H4 (cell line): ENCODE measurements at places on chromosomes 1 and 21. TPM values are rescaled to one million over a fixed set of nuclear protein-coding genes. Genes with fewer than 3 reads are reported as not detected.
A peak's percentile ranks its signal among the peaks of the same experiment; 100 is the strongest.

The MAN1C1 gene
- total RNA-seq, result 0.95 TPM in 1 of 2 replicates, not detected in the other

The MYOG gene
- total RNA-seq, result not detected in 2 replicates

The PLA2G2C gene
- not detected in 2 replicates for total RNA-seq

The GREM2 gene
- total RNA-seq, result 0.08 and 0.66 TPM in 2 replicates

The SELL gene
- total RNA-seq, result 5.0 and 5.1 TPM in 2 replicates

The C1orf74 gene
- 5.0 and 6.1 TPM in 2 replicates for total RNA-seq

DNA sequence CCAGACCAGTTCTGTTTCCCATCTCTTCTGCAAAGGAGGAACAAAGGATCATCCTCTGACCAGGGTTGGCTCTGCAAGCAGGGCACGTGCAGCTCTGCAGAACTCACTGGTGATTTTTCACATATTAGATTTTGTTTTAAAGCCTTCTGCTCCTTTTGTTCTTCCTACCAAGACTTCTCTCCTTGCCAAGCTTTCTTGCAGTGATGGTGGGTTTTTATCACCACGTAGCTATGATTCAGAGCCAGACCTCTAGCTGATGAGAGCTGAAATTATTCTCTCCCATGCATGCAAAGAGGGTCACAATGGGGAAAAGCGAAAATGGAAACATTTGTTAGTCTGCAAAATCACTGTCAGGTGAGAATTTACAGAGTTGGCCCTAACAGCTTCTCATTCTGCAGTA is 225.2 kb downstream of the KCNH1 start:
- DNase-seq, result no peak

GRCh38 chr1:115184951-115185331 is 95.6 kb upstream of the TSPAN2 start:
- peak; percentile 11 for DNase-seq

- DNase-seq, result no peak
Observed at GRCh38 chr1:38274974-38275373, 228.4 kb upstream of the POU3F1 start.

- no peak for DNase-seq
Observed at GRCh38 chr1:167524651-167525050, 6.3 kb upstream of the CD247 start.

- DNase-seq, result no peak
Observed at GRCh38 chr21:38848187-38848609, 42.5 kb downstream of the ETS2 start.

GRCh38 chr1:6688001-6688400 is 13.6 kb downstream of the DNAJC11 start:
- no peak for DNase-seq

DNA sequence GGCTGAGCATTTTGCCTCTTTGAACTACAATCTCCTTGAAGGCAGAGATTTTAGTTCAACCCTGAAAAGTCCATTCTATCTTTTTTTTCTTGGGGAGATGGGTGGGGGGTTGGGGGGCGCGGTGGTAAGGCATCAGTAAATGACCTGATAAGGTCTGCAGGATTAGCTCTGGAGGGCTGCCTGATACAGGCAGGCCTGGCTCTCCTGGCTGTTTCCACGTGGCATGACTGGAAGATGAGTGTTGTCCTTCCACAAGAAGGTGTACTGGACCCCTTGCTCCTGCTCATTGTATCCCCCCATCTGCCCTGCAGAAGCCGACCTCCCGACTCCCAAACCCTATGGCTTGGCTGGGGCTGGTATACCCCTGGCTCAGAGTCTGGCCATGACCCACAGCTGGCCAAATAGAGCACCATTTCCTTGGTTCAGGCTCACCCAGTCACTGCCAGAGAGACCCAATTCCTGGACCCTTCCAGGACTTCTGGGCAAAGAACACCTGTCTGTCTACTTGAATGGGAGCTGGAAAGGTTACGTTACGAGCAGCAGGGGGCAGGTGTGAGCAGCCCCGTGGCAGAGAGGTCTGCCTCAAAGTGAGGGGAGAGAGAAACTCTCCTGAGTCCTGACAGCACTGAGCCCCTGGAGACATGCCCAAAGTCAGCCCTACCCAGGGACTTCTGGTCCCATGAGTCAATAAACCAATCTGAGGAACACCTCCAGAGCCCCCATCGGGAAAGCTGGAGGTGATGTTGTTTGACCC is 17.0 kb downstream of the DHRS3 start:
- peak; percentile 68 for DNase-seq

DNA sequence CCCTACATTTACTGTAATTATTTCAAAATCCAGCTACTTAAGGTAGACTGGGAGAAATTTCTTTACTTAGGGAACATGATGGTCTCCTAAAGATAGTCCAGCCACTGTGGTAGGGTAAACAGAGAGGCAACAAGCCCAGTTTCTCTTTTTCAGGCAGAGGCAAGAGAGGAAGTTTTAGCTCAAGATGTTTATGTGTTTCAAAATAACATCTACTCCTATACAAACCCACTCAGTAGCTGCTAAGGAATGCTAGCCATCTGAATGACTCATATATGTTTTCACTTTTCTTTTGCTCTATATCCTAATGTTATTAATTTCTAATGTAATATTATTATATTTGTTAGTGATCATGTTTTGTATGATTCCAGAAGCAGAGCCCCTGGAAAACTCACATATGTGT is 856.6 kb downstream of the PLA2G4A start:
- peak; percentile 18 for DNase-seq

DNA sequence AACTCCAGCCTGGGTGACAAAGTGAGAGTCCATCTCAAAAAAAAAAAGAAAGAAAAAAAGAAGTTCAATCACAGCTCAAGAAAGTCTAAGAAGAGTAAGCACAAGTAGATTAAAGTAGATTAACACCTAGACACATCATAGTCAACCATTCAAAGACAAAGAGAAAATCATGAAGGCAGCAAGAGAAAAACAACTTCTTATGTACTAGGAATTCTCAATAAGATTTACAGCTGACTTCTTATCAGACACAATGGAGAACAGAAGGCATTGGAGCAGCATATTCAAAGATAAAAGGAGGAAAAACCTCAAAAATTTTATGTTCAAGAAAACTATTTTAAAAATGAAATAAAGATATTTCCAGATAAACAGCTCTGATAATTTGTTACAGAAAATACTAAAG is 147.3 kb downstream of the LBR start:
- DNase-seq, result no peak

DNA sequence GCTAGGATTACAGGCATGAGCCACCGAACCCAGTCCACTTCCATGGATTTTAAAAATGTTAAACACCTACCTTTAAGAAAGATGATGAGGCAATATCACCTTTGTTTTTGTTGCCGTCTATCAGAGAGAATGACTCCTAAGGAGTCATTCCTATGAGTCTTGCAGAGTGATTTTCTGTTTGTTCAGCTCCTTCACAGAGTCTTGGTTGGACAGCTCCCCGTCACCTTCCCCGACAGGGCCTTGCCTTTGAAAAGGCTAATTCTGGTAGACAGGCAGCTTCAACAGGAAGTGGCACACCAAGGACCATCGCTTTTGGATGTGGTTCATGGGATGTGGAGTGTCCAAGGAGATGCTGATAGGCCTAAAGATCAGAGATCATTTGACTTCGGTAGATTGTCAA is 17.5 kb downstream of the ZBTB18 start:
- no peak for DNase-seq

DNA sequence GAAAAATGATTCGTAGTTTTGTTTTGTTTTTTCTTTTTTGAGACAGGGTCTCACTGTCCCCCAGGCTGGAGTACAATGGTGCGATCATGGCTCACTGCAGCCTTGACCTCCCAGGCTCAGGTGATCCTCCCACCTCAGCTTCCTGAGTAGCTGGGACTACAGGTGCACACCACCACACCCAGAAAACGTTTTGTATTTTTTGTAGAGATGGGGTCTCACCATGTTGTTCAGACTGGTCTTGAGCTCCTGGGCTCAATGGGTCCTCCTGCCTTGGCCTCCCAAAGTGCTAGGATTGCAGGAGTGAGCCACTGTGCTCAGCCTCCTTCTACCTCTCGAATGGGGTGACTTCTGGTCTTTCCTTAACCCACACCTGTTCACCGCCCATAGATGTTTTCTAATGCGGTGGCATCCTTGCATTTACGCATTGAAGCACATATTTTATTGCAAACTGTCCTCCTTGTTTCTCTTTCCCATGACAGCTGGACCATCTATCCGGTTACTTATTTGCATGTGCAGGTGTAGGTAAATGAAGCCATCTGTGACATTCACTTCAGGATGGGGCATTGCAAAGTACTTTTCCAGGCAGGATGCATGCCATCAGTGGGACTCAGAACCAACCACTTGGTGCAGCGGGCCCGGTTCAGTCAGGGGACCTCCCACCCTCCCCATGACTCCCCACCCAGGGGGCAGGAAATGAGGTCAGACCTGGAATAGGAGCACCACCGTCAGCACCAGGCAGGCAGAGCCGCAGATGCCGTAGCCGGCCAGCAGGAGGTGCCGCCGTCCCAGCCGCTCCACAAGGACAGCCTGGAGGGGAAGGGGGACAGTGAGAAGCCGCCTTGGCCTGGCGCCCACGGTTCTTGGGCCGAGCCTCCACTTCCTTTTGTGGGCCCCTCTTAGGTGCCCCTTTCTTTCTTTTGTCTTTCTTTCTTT is 16.5 kb downstream of the SLC2A7 start:
- no peak for DNase-seq

DNA sequence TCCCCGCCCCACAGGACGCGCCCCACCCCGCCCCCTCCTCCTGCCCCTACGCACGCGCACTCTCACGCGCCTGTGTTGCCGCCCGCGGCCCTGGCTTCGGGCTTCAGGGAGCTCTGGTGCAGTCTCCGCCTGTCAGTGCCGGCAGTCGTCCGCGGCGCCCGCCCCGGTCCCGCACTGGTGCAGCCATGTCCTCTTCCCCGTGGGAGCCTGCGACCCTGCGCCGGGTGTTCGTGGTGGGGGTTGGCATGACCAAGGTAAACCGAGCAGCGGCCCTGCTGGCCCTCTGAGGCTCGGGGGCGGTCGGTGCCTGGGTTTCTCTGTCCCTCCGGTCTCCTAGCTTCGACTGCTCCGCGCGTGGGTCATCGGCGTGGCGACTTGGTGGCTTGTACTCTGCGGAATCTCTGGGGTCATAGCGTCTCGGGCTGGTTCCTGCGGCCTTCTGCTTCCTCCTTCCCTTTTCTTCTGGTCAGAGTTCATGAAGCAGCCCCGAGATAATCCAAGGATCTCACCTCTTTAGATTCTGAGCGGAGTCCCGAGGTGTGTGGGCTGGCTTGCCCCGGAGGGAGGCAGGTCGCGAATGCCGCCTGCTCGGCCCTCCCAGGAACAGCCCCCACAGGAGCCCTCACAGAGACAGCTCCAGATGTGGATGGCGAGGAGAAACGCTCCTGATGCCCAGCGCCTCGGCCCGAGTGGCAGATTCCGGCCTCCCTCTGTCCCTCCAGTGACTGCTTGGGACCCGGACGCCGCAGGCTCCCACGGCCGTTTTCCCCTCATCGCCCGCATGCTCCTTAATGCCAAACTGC is at the start of gene SCP2:
Gene SCP2, plus strand, starts transcription at position 65 of the 803 bp plus-strand sequence. Its CDS starts 121 bp downstream, at position 186.
- no peak for DNase-seq

DNA sequence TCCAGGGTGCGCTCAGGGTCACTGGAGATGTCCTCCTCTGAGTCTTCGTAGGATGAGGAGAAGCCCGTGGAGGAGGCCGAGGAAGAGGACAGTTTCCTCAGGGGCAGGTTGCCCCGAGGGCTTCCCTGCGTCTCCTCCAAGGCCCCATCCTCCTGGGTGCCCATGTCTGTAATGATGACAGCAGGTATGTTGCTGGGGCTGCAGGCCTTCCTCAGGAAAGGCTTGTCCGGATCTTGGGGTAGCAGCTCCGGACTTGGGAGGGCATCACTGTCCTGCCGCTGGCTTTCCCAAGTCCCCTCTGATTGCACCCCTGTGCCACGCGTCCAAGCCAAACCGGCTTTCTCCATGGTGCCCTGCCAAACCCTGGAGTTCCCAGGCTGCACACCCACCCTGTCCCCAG is 3.5 kb downstream of the ITPKB start:
- no peak for DNase-seq

DNA sequence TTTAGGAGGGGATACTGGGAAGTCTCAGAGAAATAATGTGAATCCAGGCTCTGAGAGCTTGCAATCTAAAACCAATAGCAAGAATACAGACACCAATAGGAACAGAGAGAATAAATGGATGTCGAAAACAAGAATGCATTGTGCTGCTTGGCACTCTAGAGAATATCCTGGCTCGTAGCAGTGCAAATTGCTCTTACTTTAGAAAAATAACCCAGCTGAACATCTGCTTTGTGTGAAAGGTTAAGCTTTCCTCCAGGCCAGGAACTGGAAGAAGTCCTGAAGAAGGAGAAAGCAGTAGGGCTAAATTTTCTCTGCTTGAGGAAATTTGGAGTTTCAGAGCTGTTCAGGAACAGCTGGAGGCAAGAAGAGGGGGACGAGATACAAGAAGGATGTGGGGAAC is 382.3 kb downstream of the HHIPL2 start:
- no peak for DNase-seq

- no peak for DNase-seq
Observed at GRCh38 chr1:79819140-79819539, 812.6 kb upstream of the ADGRL4 start.

DNA sequence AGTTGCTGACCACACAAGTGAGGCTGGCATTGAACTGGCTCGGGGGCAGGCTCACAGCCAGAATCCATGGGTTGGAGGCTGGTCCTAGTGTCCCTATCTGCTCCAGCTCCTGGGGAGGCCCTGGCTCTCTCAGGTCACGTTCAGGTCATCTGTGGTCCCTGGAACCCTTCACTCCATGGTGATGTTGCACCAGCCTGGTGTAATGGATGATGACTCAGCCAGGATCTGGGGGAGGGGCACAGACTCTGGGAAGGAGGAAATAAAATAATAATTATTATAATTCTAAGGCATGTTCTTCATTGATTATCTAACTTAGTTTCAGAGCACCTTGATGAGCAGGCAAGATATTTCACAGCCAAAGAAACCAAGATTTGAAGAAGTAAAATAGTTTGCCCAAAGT is 26.6 kb upstream of the FCRL4 start:
- DNase-seq, result no peak

DNA sequence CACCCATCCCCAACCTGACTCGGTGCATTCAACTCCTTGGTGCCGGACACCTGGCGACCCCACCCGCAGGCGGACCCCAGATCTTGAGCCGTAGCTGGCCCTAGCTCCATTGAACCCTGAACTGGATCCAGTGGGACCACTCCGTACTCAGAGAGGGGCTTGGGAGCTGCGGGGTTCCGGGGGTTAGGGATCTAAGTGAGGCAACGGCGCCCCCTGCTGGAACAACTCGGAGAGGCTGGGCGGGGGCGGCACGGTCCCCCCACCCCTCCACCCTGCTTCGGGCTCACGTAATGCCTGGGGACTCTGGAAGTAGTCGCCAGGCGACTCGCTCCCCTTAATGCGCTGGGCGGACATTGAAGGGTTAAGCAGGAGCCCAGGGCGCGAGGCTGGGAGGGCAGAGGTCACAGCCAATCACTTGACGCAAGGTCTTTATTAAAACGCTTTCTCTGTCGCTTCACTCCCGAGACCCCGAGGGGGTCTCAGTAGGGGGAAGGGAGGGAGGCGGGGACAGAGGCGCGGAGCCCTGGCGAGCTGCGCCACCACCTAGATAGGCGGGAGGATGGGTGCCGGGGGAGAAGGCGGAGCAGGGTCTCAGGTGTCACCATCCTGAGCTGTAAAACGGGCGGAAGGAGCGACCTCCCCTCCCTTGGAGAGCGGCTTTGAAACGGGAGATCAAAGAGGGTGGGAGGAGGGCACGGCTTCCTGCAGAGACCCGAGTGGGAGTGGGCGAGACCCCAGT is 704 bp upstream of the CRABP2 start:
- DNase-seq, result no peak
